MV-4-11 (cell line): ENCODE measurements at places on chromosomes 12 and 14.

- no peak for DNase-seq
Measured at GRCh38 chr12:132075026-132075713, 68.9 kb downstream of the DDX51 start.

- peak; percentile 52 for DNase-seq
Measured at GRCh38 chr12:104643093-104643818, 186.5 kb downstream of the CHST11 start.

- DNase-seq, result no peak
Measured at GRCh38 chr14:92500491-92500941, 13.1 kb upstream of the RIN3 start.

GRCh38 chr14:99645545-99646505, 896 bp downstream of the HHIPL1 start:
- no peak for DNase-seq

- DNase-seq, result peak; percentile 78
Measured at GRCh38 chr14:64764641-64765520, 60.7 kb downstream of the PLEKHG3 start.

GRCh38 chr14:72401101-72401625, 468.9 kb downstream of the RGS6 start:
- DNase-seq, result no peak

DNA sequence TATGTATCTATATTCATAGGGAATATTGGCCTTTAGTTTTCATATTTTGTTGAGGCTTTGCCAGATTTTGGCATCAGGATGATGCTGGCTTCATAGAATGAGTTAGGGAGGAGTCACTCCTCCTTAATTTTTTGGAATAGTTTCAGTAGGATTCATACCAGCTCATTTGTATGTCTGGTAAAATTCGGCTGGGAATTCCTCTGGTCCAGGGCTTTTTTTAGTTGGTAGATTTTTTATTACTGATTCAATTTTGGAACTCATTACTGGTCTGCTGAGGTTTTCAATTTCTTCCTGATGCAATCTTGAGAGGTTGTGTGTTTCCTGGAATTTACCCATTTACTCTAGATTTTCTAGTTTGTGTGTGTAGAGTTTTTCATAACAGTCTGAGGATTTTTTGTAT, 175.2 kb downstream of the EPS8 start:
- DNase-seq, result no peak

- DNase-seq, result no peak
Measured at GRCh38 chr12:45433441-45433868, 217.6 kb downstream of the ANO6 start.

- DNase-seq, result no peak
Measured at GRCh38 chr14:26959972-26960660, 362.3 kb upstream of the NOVA1 start.

- DNase-seq, result no peak
Measured at GRCh38 chr12:81081726-81082125, 3.8 kb downstream of the ACSS3 start.

- peak; percentile 96 for DNase-seq
Measured at GRCh38 chr12:4538207-4539160, at the start of gene RAD51AP1. TSS of gene RAD51AP1 (plus strand) at chr12:4538890. CDS start at chr12:4538940, 50 bp downstream.

DNA sequence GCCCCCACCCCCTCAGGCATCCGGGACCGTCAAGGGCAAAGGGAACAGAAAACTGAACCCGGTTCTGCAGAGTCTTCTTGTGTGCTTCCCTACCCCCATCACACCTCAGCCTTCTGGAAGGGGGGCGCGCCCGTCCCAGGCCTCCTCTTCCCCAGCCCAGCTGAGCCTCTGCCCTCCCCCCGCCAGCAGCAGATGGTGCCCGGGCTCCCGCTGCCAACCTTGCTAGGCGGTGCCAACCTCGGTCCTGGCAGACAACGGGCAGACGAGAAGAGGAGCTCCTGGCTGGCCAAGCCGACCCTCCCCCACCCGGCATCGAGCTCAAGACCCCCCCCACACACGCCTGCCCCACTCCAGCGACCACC, 8.7 kb downstream of the STAC3 start:
- no peak for DNase-seq

DNA sequence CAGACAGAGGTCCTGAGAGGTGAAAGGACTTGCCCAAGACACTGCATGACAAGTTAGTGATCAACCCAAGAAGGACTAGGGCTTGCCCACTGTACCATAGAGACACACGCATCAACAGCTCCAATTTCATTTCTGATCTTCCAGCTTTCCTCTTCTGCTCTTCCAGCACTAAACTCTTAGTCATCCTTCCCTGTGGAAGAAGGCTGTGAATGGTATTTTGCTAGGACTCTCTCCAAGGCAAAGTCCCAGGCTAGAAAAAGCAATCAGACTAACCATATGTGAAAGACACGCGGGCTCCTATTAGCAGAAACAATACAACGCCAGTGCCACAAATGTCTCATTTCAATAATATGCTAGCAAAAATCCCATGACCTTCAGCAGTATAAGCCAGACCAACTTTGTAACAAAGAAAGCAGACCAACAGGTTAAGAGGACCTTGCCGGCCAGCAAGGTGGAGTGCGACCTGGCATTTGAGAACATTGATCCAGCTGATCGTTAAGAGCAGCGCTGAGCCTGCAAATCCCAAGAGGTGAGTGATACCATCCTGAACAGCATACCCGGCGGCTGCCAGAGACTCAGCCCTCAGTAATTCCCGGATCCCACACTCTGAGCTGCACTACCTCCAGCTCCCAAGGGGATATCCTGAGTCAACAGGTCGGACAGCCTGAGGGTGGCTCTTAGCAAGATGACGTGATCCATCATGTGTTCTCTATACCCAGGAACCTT, 132.5 kb downstream of the FOXN3 start:
- no peak for DNase-seq

- DNase-seq, result no peak
Measured at GRCh38 chr12:46946137-46946536, 120.3 kb upstream of the SLC38A4 start.

GRCh38 chr12:94872007-94872653, 131.4 kb downstream of the NDUFA12 start:
- no peak for DNase-seq

GRCh38 chr14:103886304-103887169, 39.2 kb upstream of the PPP1R13B start:
- DNase-seq, result no peak

- no peak for DNase-seq
Measured at GRCh38 chr14:75822522-75823141, 159.2 kb downstream of the TGFB3 start.

GRCh38 chr12:59808317-59808910, 212.6 kb downstream of the SLC16A7 start:
- DNase-seq, result peak; percentile 43

GRCh38 chr12:120214626-120215356, 13.9 kb upstream of the RPLP0 start:
- DNase-seq, result no peak

DNA sequence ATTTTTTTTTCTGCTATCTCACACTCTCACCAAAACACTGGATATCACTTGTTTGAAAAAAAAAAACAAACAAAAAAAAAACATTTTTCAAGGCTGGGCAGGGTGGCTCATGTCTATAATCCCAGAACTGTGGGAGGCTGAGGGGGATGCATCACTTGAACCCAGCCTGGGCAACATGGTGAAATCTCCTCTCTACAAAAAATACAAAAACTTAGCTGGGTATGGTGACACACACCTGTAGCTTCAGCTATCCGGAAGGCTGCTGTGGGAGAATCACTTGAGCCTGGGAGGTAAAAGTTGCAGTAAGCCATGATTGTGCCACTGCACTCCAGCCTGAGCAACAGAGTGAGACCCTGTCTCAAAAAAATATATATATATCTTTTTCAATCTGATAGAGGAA, 66.2 kb downstream of the EPS8 start:
- DNase-seq, result no peak

- no peak for DNase-seq
Measured at GRCh38 chr12:23014749-23015148, 389.8 kb downstream of the ETNK1 start.

- DNase-seq, result no peak
Measured at GRCh38 chr12:49917788-49918173, 14.1 kb upstream of the FAIM2 start.

GRCh38 chr14:21913759-21914158, 240.1 kb upstream of the OR4E1 start:
- peak; percentile 71 for DNase-seq

- DNase-seq, result no peak
Measured at GRCh38 chr14:69226178-69226577, 33.8 kb upstream of the GALNT16 start.

DNA sequence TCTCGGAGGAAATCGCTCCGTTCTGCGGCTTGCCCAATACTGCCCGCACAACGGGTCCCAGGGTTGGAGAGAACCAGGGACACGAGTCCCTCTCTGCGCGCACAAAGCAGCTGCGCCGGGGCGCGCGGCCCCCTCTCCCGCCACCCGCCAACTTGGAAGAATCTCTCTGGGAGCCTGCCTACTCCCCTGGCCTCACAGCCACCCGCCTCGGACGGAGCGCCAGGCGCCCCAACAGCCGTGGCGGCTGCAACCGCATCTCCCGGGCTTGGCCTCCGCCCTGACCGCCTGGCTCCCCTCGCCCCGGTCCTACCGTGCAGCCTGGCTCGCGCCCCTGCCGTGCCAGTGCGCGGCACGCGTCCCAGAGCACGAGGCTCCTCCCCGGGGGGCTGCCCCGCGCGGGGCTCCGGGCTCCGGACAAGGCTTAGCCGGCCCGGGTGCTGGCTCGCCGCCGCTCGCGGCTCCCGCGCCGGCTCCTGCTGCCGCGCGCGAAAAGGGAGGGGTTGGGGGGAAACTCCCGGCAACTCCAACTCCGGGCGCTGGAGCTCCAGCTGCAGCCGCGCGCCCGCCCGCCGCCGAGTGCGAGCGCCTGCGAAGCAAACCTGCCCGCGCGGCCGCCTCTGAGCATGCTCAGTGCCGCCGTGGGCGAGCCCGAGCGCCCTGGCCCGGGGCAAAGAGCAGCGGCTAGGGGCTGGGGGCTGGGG, at the start of gene STXBP6:
Gene STXBP6 (minus strand): TSS at position 580 of the 701 bp plus-strand sequence. CDS start 75,329 bp downstream, outside the sequence.
- DNase-seq, result peak; percentile 10

DNA sequence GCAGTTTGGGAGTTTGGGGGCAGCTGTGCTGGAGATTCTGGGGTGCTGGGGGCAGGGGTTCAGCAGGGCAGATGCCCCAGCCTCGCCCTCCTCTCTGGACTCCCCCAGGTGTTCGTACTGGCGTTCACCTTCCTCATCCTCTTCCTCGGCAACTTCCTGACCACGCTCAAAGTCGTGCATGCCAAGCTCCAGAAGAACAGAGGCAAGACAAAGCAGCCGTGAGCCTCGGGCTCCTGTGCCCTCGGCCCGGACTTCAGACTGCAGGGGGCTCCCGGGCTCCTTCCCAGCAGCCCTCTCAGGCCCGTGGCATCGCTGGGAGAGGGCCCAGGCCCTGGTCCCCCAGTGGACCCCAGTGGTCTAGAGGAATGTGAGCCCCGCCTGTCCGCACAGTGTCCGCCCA, 18.0 kb downstream of the RHOF start:
- DNase-seq, result no peak

DNA sequence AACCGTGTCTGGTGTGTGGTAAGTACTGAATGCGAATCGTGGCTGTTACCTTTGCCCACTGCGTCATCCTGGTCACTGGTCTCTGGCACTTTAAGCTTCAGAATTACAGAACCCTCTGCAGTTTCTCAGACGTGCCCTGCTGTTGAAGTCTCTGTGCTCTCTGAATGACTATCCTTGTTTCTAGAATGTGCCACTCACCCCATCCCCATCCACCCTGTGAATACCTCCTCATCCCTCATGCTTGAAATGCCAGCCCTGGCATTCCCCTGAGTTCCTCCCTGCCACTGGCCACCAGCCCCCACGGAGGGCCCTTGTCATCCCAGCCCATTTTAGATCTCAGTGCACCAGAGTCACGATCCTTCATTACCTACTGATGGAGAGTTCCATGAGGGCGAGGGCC, 21.3 kb downstream of the TPCN1 start:
- DNase-seq, result no peak

DNA sequence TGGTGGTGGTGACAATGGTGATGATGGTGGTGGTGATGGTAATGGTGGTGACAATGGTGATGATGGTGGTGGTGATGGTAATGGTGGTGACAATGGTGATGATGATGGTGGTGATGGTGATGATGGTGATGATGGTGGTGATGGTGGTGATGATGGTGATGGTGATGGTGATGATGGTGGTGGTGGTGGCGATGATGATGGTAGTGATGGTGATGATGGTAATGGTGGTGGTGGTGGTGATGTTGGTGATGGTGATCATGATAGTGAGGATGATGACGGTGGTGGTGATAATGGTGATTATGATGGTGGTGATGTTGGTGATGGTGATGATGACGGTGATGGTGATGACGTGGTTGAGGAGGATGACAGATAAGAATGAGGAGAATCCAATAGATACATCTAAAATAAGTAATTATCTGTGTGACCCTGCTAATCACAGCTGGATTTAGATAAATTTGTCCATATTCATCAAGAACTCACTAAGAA, 170.7 kb upstream of the SFSWAP start:
- no peak for DNase-seq

GRCh38 chr14:86357876-86358275, 827.9 kb downstream of the FLRT2 start:
- no peak for DNase-seq

DNA sequence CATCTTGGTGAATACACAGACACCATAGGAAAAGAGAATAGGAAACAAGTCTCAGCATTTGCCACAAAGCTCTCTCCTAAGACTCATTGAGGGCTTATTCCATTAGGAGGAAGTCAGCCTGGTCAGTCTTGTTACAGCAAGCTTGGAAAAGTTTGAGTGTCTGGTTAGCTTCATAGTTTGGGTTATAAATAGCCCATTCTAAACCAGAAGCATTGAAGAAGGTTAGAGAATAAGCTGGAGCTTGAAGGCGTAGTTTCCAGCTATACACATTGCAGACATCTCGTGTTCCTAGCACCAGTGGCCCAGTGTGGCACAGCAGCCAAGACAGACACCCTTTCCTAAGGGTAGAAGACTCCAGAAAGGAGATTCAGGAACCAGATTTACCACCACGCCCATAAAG, 168.8 kb upstream of the RBM19 start:
- no peak for DNase-seq

- DNase-seq, result peak; percentile 5
Measured at GRCh38 chr14:69684461-69685217, 73.2 kb downstream of the SUSD6 start.

GRCh38 chr12:30484658-30485057, 211.0 kb downstream of the IPO8 start:
- no peak for DNase-seq

DNA sequence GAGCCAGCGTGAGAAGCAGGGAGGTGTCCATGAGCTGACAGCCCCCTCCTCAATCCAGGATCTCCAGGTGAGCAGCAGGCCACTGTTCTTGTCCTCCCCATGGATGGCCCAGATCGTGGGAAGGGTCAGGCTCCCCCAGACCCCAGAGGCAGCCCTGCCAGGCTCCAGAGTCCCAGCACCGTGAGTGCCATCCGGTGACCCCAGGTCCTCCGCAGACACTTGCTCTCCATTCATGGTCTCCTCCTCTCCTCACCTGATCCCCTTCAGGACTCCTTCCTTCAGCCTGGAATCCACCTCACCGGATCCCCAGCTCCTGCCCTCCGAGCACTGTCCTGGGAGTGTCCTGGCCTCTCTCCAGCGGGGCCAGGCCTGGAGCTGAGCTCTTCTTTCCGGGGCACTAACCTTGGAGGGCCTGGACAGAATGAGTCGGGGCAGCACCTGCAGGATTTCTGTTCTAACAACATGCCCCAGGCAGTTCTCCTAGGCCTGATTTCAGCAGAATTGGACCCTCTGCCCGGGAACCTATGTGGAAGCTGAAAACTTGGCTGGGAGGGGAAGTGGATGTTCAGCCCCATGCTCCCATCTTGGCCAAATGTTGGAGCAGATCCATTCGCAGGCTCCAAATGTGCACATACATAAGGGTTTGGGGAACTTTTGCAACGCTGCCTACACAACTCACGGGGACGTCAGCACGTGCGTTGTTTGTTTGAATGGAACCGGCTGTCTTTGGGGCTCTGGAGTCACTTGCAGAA, 341.6 kb upstream of the SFSWAP start:
- DNase-seq, result no peak
